Ascending aorta (tissue), 2 donors: ENCODE measurements at places on chromosomes 1 and 21. TPM values are rescaled to one million over a fixed set of nuclear protein-coding genes. Genes with fewer than 3 reads are reported as not detected.

- H3K36me3 ChIP-seq, result no peaks in the 10 kb centered on the region
- DNase-seq, result no peak
- no peaks in the 10 kb centered on the region for H3K4me1 ChIP-seq
- no peak overlapping the region for H3K4me3 ChIP-seq
- H3K27ac ChIP-seq, result no peak overlapping the region
Observed at GRCh38 chr1:55055084-55055882, 15.9 kb downstream of the PCSK9 start.

DNA sequence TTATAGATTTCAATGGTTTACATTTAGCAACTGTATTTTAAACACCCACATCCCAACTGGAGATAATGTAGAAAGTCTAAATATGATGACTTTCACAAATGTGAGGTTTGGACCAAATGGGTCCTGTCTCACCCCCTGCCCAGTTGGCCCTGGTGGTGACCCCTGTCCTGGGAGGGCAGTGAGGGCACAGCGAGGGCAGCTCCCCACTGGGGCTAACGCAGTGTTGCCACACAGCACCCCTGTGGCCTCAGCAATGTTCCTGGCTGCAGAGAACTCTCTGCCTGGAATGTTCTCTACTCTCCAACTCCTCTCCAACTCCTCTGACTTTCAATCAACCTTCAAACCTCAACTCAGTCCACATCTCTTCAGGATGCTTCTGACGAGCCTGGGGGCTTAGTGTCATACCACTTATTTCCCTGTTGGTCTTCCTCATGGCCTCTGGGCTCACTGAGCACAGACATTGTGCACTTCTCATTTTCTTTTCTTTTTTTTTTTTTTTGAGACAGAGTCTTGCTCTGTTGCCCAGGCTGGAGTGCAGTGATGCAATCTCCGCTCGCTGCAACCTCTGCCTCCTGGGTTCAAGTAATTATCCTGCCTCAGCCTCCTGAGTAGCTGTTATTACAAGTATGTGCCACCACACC, 25.8 kb downstream of the KCNA10 start:
- no peaks in the 10 kb centered on the region for H3K4me1 ChIP-seq
- DNase-seq, result no peak
- H3K27me3 ChIP-seq, result no peaks in the 10 kb centered on the region
- H3K27ac ChIP-seq, result no peak overlapping the region
- H3K4me3 ChIP-seq, result no peak overlapping the region
- no peaks in the 10 kb centered on the region for H3K36me3 ChIP-seq

DNA sequence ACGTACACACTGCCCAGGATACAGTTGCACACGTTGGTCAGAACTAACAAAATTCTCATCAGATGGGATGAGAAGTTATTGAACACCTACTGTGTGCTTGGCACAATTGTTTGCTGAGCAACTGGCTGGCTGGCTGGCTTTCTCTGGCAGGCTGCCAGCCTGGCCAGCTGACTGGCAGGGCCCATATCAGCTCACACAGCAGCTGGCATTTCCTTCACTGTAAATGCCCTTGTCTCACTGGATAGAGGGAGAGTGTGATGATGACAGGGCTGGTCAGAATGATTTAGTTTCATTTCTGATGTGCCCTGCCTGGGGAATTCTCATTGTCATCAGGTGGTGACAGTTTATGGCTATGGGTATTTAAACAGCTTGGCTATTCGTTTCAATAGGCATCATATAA, 15.8 kb downstream of the CAMK2N1 start:
- H3K4me3 ChIP-seq, result no peak overlapping the region
- H3K4me1 ChIP-seq, result no peaks in the 10 kb centered on the region
- no peak for DNase-seq
- no peaks in the 10 kb centered on the region for H3K27me3 ChIP-seq
- no peaks in the 10 kb centered on the region for H3K36me3 ChIP-seq
- H3K27ac ChIP-seq, result no peak overlapping the region

GRCh38 chr1:57590978-57591377, 167.1 kb upstream of the DAB1 start:
- H3K27ac ChIP-seq, result no peak overlapping the region
- no peak overlapping the region for H3K4me3 ChIP-seq
- no peaks in the 10 kb centered on the region for H3K27me3 ChIP-seq
- H3K4me1 ChIP-seq, result no peaks in the 10 kb centered on the region
- H3K36me3 ChIP-seq, result no peaks in the 10 kb centered on the region

- H3K36me3 ChIP-seq, result no peaks in the 10 kb centered on the region
- no peaks in the 10 kb centered on the region for H3K4me1 ChIP-seq
- H3K27me3 ChIP-seq, result no peaks in the 10 kb centered on the region
- H3K4me3 ChIP-seq, result no peak overlapping the region
- H3K27ac ChIP-seq, result no peak overlapping the region
- DNase-seq, result no peak
Observed at GRCh38 chr1:166671627-166672026, 167.6 kb upstream of the POGK start.

- H3K4me1 ChIP-seq, result no peaks in the 10 kb centered on the region
- no peak for DNase-seq
- no peaks in the 10 kb centered on the region for H3K27me3 ChIP-seq
- H3K27ac ChIP-seq, result no peak overlapping the region
Observed at GRCh38 chr21:42565886-42566523, 52.4 kb downstream of the SLC37A1 start.

DNA sequence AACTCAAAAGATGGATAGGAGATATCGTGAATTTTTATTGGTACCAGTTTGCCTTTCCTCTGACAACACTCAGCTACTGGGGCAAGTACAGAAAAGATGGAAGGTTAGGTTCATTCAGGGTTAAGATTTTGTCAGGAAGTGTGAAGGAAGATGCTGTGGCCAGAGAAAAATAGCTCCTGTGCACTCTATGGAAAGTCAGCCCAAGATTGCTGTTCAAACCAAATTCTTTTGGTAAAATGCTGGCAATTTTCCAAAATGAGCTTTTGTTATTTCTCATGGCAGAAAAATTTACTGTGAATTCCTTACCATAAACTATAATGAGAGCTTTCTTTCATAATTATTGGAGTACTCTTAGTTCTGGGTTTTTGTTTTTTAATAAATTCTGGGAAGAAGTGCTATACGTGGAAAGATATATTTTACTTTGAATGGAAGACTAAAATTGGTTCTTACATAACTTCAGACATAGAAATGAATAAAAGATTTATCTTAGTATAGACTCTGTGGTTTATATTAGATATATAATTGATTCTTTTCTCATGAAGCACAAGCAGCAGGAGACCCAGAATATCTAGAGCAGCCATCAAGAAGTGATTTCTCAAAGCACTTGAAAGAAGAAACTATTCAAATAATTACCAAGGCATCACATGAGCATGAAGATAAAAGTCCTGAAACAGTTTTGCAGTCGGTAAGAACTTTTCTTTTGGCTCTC, 112.2 kb downstream of the USP25 start:
- no peak overlapping the region for H3K4me3 ChIP-seq
- peaks cover 6% of the 10 kb centered on the region for H3K36me3 ChIP-seq

- H3K27me3 ChIP-seq, result no peaks in the 10 kb centered on the region
- no peak overlapping the region for H3K4me3 ChIP-seq
- no peaks in the 10 kb centered on the region for H3K4me1 ChIP-seq
- DNase-seq, result no peak
Observed at GRCh38 chr1:186763107-186763506, 65.6 kb upstream of the PLA2G4A start.

DNA sequence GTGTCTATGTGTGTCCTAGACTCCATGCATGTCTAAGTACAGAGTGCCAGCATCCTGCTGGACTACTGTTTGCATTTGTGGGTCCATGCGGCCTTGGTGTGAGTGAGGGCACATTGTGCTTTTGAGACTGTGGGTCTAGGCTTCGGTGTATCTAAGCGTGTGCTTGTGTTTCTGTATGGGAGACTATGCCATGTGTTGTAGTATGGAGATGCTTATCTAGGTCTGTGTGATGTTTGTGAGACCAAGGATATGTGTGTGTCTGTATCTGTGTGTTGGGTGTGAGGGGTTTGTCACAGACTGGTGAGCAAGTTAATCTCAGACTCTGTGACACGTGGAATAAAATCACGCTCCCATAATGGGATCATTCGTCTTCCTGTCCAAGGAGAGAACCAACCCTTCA, 14.5 kb downstream of the AHDC1 start:
- H3K4me1 ChIP-seq, result peaks cover 67% of the 10 kb centered on the region
- DNase-seq, result no peak
- peak overlapping the region; percentile 82 for H3K27ac ChIP-seq
- no peaks in the 10 kb centered on the region for H3K36me3 ChIP-seq
- H3K27me3 ChIP-seq, result no peaks in the 10 kb centered on the region
- H3K4me3 ChIP-seq, result no peak overlapping the region

- H3K4me3 ChIP-seq, result no peak overlapping the region
- H3K36me3 ChIP-seq, result no peaks in the 10 kb centered on the region
- H3K27me3 ChIP-seq, result no peaks in the 10 kb centered on the region
- no peaks in the 10 kb centered on the region for H3K4me1 ChIP-seq
- no peak overlapping the region for H3K27ac ChIP-seq
- DNase-seq, result no peak
Observed at GRCh38 chr1:46418976-46419375, 24.9 kb downstream of the FAAH start.

GRCh38 chr1:226977643-226978431, 37.7 kb downstream of the COQ8A start:
- no peak for DNase-seq
- H3K4me3 ChIP-seq, result no peak overlapping the region
- no peak overlapping the region for H3K27ac ChIP-seq
- no peaks in the 10 kb centered on the region for H3K27me3 ChIP-seq
- peaks cover 19% of the 10 kb centered on the region for H3K36me3 ChIP-seq

GRCh38 chr1:170461762-170462384, 70.1 kb upstream of the GORAB start:
- H3K36me3 ChIP-seq, result no peaks in the 10 kb centered on the region
- H3K4me1 ChIP-seq, result peaks cover 6% of the 10 kb centered on the region
- no peaks in the 10 kb centered on the region for H3K27me3 ChIP-seq
- peak overlapping the region; percentile 67 for H3K27ac ChIP-seq
- DNase-seq, result no peak
- H3K4me3 ChIP-seq, result no peak overlapping the region

Gene CNR2
- not detected for total RNA-seq

Gene LCE1C
- total RNA-seq, result not detected

Gene SOD1
- total RNA-seq, result 87.7 TPM

Gene VANGL1
- 8.0 TPM for total RNA-seq

Gene DUSP23
- 549 TPM for total RNA-seq

Gene MYOCOS
- not detected for total RNA-seq

Gene S100A3
- not detected for total RNA-seq
